Posterior cingulate gyrus (tissue), 11 donors: ENCODE measurements at places on chromosomes 7 and 10.

DNA sequence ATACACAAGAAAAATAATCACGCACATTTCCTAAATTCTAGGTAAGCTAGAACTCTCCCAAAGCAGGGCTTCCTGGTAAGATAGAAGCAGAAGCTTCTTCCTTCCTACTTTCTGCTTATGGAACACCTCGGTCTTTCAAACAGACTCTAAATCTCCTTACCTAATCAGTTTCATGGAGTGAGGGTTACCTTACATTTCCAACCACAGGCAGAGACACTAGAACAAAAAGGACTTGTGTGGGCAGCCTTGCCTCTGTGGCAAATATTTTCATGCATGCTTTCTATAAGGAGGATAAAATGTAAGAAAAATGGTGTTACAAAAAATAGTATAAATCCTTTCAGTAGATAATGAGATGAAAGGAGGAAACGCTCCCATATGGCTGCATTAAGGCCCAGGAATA lies 386.3 kb upstream of the SMIM30 start:
- DNase-seq = no peak

DNA sequence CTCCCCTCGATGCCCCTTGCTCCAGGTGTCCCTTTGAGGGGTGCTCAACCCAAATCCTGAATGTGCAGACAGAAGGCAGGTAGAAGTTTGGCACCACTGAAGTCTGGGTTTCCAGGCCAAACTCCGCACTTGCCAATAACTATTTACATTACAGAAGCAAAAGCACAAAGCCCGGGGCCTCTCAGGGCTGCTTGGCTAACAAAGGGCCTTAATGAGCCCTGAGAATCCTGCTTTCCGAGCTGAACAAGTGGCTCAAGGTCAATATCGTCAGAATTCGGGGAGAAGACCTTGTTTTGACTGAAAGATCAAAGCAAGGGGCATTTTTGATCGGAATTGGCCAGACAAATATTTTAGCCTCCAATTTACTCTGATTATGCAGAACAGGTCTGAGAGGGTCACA lies 189.9 kb downstream of the HERPUD2 start:
- no peak for DNase-seq

DNA sequence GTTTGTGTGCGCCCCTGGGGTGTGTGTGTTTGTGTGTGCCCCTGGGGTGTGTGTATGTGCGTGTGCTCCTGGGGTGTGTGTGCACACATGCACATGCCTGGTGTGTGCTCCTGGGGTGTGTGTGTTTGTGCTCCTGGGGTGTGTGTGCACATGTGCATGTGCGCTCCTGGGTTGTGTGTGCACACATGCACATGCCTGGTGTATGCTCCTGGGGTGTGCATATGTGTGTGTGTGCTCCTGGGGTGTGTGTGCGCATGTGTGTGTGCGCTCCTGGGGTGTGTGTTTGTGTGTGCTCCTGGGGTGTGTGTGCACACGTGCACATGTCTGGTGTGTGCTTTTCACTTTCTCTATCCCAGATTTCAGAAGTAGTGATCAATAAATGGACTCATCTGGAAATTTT lies 321.0 kb downstream of the WDR37 start:
- no peak for DNase-seq

GRCh38 chr7:71645836-71646235 lies 513.9 kb downstream of the GALNT17 start:
- DNase-seq = no peak

- DNase-seq = peak; percentile 74
These were observed 93.4 kb downstream of the PTPRN2 start for GRCh38 chr7:158494162-158494586.

- DNase-seq = no peak
These were observed 13.8 kb downstream of the SMO start for GRCh38 chr7:129202058-129202777.

GRCh38 chr7:27185013-27185853 lies at the start of gene HOXA11:
Gene HOXA11, minus strand, starts transcription at chr7:27185232. Its CDS starts 88 bp downstream, at chr7:27185144.
- peak; percentile 73 for DNase-seq

GRCh38 chr10:32941357-32941756 lies 16.7 kb downstream of the ITGB1 start:
- DNase-seq = no peak

GRCh38 chr10:8056871-8057331 lies 2.4 kb downstream of the GATA3 start:
- no peak for DNase-seq

DNA sequence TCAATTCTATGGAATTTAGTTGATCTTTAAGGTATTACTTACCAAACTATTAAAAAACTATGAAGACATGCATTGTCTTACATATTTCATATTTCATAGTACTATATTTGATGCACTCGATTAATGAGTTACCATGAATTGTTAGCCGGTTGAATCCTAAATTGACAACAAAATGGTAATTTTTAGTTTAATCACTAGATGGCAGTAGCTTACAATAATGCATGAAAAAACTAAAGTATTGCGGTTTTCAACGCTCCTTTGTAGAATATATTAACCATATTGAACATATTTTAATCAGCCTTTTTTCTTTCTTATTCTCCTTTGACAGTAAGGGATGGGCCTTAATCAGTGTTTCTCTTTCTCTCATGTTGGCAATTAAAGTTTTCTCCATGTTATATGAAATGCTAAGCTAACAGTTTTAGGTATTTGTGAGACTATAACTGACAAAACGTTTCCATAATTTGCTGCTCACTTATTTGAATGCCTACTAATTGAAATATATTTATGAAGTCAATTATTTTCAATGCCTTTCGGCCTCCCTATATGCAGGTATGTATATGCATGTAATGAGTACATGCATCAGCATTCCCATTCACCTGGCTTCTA lies 48.5 kb upstream of the ARL4A start:
- DNase-seq = no peak

GRCh38 chr10:96043893-96044715 lies 721 bp downstream of the CCNJ start:
- DNase-seq = peak; percentile 33

- DNase-seq = no peak
These were observed 65.9 kb downstream of the FAM204A start for GRCh38 chr10:118276204-118276603.
